ENCODE measurements at places on chromosomes 16 and 17.
A peak's percentile ranks its signal among the peaks of the same experiment; 100 is the strongest.

- no peak for DNase-seq
These were observed 5.5 kb upstream of the ASGR1 start for GRCh38 chr17:7184647-7185046.

GRCh38 chr17:64532409-64532808, 25.6 kb downstream of the CEP95 start:
- DNase-seq = no peak

GRCh38 chr17:47330548-47330947, 6.8 kb downstream of the EFCAB13 start:
- no peak for DNase-seq

DNA sequence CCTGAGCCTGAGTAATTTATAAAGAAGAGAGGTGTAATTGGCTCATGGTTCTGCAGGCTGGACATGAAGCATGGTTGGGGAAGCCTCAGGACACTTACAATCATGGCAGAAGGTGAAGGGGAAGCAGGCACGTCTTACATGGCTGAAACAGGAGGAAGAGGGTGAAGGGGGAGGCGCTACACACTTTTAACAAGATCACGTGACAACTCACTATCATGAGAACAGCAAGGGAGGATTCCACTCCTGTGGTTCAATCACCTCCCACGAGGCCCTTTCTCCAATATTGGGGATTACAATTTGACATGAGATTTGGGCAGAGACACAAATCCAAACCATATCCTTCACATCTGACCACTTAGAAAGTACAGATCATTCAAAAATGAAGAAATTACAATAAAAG, 110.6 kb upstream of the SHISA6 start:
- no peak for DNase-seq

DNA sequence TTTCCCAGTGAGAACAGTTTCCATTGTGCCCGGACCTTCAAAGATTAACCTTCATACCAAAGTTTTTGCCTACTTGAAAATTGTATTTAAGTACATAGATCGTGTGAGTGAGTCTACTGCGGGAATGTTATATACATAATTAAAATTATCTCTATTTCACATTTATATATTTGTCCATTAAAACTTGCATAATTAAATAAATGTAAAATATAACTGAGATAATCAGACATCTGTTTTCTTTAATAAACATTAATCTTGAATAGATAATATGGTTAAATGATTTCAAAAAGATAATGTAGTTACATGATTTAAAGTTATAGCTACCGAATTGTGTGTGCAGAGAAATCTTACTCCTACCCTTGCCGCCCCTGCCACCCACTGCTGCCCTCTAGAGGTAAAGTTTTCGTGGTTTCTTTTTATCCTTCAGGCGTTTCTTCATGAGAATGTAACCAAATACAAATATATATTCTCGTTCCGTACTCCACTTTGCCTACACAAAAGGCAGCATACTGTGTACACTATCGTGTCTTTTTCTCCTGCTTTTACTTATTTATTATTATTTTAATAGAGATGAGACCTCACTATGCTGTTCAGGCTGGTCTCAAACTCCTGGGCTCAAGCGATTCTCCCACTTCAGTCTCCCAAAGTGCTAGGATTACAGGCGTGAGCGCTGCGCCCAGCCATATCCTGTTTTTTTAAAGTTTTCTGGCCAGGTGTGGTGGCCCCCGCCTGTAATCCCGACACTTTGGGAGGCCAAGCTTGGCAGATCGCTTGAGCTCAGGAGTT, 35.6 kb downstream of the RPA1 start:
- DNase-seq = no peak

DNA sequence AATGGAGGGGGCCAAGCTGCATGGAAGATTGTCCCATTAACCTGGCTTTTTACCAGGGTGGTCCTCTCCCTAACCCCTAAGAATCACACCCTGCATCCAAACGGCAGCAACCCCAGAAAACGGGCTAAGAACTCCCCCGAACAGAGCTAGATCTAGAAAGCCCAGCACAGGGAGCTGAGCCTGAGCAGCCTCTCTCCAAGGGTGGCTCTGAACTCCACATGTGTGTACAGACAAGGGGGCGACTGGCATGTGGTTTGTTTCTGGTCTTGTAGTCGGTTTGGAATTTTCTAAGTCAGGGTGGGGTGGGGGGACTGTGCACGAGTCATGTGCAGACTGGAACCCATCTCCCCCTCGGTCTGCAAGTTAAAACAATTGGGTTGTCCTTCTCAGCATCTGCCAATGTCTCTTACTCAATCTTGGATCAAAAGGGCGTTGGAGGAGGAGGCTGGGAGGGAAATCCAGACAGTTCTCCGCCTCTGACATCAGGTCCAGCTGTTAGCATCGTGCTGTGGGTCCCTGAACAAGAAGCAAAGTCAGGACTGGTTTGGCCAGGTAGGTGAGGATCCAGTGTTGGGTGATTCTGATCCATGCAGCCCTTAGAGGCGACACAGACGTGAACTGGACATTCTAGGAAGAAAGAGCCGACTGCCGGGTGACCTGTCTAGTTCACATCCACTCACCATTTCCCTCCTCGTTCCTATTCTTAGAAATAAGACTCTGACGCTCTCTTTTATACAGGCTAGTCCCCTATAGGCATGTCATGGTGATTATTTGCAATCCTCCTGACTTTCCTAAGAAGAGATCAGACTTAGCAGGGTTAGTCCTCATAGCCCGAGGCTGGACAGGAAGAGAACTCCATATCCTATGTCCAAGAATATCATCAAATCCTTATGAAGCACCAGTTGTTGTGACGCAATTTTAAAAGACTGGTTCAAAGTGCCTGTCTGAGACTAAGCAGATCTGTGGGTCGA, 381.8 kb downstream of the SOX9 start:
- DNase-seq = no peak

DNA sequence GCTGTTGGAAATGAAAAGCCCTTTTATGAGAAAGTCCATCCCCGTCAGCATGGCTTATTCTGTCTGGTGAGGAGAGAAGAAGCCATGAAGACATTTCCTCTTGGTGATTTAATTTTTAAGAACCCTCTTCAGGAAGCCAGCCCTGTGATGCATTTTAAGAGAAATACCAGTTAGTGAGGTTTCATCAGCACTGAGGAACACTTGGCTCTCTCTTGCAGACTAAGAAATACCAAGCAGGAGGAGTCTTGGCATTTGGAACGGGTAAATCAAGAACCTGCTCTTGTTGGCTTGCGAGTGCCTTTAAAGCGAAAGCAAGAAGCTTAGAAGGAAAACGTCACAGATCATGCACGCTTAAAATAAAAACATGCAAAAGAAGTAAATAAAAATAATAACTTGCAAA, 17.5 kb downstream of the RAB11FIP3 start:
- DNase-seq = no peak

DNA sequence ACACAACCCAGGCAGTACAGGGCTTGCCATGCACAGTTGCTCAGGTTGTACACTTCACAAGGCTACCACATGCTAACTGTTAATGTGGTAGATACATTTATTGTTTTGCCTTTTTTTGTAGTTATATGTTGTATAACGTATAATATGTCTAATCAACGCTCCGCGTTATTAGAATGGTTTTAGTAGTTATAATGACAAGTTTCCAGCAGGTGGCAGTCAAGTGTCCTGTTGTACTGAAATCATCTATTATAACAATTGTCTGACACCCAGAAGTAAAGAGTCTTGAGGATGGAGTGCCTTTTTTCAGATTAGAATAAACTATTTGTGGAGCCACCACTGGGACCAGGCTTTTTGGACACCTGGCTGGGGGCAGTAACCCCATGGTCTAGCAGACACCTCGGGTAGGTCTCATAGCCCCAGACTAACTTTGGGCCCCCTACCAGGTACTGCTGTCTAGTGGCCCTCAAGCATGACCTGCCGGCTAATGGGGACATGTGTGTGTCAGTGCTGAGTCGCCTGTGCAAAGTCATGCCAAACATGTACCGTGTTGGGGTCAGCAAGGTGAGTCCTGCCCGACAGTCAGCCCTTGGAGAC, 32.8 kb downstream of the MYO15A start:
- DNase-seq = no peak

- DNase-seq = no peak
These were observed 2.0 kb downstream of the RGS11 start for GRCh38 chr16:273547-274421.

- no peak for DNase-seq
These were observed 817 bp downstream of the ITGB4 start for GRCh38 chr17:75722076-75722475.

- DNase-seq = no peak
These were observed 178.6 kb downstream of the WWOX start for GRCh38 chr16:78278056-78278450.

GRCh38 chr17:47279062-47279801, 25.6 kb downstream of the ITGB3 start:
- no peak for DNase-seq

GRCh38 chr17:81828656-81829055, 4.4 kb downstream of the MCRIP1 start:
- DNase-seq = peak; percentile 51

- DNase-seq = no peak
These were observed 2.3 kb downstream of the CSF3 start for GRCh38 chr17:40017422-40018080.

DNA sequence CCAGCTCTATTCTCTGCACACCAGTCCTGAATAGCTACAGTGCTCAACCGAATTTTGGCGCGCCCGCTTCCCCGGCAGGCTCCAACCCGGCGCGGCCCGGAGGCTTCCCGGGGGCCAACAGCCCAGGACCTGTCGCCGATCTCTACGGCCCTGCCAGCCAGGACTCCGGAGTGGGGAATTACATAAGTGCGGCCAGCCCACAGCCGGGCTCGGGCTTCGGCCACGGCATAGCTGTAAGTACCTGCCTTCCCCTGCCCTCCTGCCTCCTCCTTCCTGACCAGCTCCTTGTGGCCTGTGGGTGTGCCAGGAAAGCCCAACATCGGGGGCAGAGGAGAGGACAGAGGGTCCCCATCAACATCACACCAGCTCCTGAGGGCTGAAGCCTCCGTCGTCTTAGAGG, 70.2 kb downstream of the CCDC182 start:
- DNase-seq = no peak

GRCh38 chr16:57757326-57757786, 21.8 kb downstream of the KATNB1 start:
- peak; percentile 90 for DNase-seq

- no peak for DNase-seq
These were observed 164.0 kb downstream of the PHKB start for GRCh38 chr16:47625115-47625567.

- no peak for DNase-seq
These were observed at the start of gene CES3 for GRCh38 chr16:66961065-66961744. Gene CES3, plus strand, starts transcription at chr16:66961266. Its CDS starts 42 bp downstream, at chr16:66961308.

GRCh38 chr17:38809828-38810227, 10.5 kb upstream of the PIP4K2B start:
- no peak for DNase-seq

- no peak for DNase-seq
These were observed 1.3 kb downstream of the USP36 start for GRCh38 chr17:78839235-78839761.

- DNase-seq = no peak
These were observed 40.6 kb downstream of the RAB11FIP4 start for GRCh38 chr17:31431852-31432658.

GRCh38 chr17:83186226-83186625, 106.8 kb downstream of the METRNL start:
- DNase-seq = peak; percentile 40

GRCh38 chr17:15406081-15406480, 61.3 kb downstream of the CDRT4 start:
- no peak for DNase-seq

DNA sequence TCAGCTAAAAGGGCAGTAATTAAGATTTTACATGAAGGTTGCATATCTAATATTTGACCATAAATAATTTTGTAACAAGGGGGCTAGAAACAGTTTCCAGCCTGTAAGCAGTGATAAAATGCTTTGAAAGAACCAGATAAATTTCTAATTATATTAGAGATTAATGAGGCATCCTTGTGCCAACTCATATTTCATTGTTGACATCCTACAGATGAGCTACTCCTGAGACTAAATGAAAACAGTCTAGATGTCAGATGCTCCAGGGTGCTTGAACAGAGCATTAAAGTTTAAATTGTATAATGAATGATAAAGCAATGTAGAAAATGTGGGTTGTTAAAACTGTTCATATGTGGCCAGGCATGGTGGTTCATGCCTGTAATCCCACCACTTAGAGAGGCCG, 23.3 kb downstream of the IQCK start:
- no peak for DNase-seq

DNA sequence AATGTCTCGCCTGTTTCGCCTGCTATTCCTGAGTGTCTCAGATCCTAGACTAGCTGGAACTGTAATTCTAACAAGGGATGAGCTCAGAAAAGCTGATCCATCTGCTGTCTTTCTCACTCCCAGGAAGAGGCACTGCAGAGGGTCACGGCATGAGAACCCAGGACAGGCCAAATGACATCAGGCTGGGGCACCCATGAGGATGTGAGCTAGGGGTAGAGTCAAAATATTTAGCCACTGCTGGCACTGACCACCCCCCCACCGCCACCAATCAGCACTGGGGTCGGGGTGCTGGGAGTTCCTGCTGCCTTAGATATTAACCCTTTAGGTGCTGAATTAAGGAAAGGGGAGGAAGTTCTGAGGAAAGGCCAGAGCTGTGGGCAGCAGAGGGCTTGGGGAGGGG, 112.4 kb downstream of the IRX3 start:
- DNase-seq = no peak

GRCh38 chr17:27553019-27553511, 77.9 kb upstream of the LGALS9 start:
- no peak for DNase-seq

- no peak for DNase-seq
These were observed 417.1 kb downstream of the CA10 start for GRCh38 chr17:51741458-51741857.

DNA sequence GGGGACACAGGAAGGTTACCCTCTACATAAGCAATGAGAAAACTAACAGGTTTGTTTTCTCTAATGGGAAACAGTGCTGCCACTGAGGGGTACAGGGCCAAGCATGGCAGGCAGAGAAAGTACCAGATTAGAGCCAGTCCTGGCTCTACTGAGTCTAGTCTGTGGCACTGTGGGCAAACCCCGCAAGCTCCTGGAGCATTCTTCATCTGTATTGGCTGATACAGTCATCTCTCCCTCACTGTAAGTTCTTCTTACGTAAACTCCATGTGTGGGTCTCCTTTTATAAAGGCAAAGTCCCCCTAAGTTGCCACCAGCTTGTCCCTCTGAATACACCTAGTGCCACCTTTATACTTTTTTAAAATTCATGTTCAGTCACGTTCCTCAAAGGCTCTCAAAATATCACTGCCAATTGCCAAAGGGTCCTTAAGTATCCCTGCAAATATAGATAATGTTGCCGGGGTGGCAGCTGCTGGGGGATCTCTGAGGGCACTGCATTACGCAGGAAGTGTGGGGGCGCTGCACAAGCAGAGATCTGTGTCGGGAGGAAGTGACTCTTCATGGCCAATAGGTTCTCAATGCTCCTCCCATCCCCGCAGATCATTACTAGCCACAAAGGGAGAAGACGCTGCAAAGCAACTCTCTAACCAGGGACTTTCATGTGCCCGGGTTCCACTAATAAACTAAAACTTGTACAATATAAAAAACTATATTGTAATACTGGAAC, 18.8 kb downstream of the XPO6 start:
- peak; percentile 80 for DNase-seq

DNA sequence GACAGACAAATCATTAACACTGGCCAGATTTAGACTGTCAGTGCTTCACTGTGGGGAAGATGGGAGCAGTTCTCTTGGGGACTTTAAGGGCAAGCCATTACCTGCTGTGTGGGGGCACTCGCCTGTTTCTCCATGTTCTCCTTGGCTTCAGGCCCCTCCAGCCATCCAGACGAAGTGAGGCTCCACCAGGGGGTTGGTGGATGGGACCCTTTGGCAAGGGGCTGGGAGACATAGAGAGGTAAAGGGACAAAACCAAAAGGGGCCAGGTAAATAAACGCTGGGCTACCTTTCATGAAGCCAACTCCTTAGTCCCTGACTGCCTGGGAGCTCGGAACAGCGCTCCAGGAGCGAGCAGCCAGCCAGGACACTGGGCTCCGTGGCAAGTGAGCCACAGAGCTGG, 14.0 kb downstream of the TBX4 start:
- no peak for DNase-seq
